Right ventricle myocardium superior (tissue), 1 donor: ENCODE measurements at places on chromosomes 5 and 9.

GRCh38 chr5:179820127-179820482, 600 bp upstream of the SQSTM1 start:
- no peak for DNase-seq

GRCh38 chr5:157857816-157858526, 974 bp downstream of the CLINT1 start:
- no peak for DNase-seq

DNA sequence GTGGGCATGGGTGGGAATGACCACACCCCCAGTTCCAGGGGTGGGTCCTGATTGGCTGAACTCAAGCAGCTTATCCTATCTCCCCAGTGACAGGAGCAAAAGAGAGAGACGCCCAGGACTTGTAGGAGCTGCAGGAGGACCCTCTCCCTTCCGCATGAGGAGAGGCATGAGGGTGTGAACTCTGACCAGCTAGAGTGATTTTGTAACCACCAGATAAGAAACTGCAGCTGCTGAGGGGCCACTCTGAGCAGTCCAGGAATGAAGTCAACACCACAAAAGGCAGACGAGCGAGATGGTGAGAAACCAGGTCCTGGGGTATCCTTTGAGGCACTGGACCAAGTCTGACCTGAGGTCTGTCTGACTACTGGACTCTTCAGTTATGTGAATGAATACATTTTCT, 521.9 kb downstream of the BNC2 start:
- DNase-seq, result no peak

- no peak for DNase-seq
Observed at GRCh38 chr5:60668686-60669304, 31.2 kb downstream of the DEPDC1B start.

- DNase-seq, result no peak
Observed at GRCh38 chr9:121120386-121120785, 45.6 kb downstream of the CNTRL start.

DNA sequence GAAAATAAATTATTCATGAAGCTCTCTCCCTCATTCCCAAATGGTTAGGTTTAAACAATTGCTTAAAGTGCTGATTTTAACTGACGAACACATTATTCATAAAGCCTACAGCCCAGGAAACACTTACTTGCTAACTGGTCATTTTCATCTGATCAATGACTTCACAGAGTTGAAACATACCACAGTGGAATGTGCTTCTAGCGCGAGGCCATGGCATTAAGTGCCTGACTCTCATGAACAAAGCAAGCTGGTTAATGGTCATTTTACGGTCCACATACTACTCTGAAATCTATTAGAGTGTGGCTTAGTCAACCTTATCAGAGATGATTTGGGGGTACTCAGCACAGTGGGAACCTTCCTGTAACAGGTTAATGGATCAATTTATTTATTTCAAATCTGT, 114.6 kb downstream of the MED27 start:
- no peak for DNase-seq
